HFFc6 (cell line): ENCODE measurements at places on chromosomes 12 and 14.

- DNase-seq = peak; percentile 4
Observed at GRCh38 chr14:95597784-95598211, 62.9 kb downstream of the GLRX5 start.

DNA sequence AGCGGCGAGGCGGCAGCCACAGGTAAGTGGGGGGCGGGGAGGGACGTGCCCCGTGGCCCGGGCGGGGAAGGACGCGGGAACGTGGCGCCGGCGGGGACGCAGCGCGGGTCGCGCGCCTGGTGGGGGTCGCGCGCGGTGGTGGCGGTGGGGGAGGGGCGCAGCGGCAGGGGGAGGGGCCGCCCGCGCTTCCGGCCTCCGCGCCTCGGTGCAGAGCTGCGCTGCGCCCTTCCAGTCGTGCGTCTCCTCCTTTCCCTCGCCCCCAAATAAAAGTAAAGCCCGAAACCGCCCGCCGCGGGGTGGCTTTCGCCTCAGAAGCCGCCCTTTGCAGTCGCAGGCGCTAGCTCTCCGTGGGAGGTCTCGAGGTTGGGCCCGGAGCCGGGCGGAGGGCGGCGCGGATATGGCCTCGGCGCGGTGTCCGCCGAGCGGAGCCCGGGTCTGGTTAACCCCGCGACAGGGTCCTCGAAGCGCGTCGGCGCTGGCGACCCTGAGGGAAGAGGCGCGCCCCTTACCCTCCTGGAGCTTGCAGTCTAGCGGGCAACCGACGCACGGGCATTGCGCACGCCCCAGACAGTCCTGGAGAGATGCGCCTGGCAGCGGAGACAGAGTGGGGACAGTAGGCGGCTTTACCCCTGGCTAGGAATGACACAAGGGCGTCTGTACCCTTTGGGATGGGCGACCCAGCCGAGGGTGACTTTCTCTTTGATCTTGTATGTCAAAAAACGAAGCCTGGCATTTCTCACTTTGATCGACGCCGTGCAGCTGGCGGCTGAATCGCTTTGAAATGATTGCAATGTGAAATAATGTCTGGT, 589 bp downstream of the ATF1 start:
- DNase-seq = peak; percentile 28

- DNase-seq = no peak
Observed at GRCh38 chr12:116336542-116337065, 59.1 kb upstream of the MED13L start.

DNA sequence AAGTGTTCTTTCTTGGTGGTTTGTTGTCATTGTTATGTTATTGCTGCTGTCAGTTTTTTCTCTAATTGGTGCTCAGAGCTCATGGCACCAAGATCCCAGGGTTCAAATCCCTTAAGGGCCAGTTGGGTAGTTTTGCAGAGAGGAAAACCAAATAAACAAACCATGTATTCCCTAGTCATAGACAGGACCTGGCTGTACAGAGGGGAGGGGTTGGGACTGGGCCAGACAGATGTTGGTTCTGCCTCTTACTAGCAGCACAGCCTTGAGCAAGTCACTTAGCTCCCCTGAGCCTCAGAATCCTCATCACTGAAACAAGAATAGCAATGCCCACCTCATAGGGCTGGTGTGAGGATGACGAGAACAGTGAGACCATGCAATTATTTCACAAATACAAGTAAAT, 53.4 kb downstream of the LTBP2 start:
- DNase-seq = no peak

- no peak for DNase-seq
Observed at GRCh38 chr12:70040141-70040540, 203.1 kb upstream of the CNOT2 start.

DNA sequence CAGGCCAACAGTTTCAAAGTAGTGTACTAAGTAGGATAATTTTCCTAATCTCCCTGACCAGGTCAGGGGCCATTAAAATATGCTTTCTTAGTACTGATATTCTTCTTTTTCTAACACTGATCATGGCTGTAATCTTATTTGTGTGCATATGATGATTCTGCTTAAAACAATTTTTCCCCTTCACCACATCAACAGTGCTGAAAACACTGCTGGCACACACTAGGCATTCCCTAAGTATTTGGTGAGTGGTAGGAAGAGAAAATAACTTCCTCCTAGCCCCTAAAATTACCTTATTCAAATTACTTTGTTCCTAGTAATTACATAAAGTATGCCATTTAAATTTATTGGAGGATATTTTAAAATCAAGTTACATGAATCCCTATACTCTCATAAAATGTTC, 49.9 kb upstream of the BBS10 start:
- no peak for DNase-seq

DNA sequence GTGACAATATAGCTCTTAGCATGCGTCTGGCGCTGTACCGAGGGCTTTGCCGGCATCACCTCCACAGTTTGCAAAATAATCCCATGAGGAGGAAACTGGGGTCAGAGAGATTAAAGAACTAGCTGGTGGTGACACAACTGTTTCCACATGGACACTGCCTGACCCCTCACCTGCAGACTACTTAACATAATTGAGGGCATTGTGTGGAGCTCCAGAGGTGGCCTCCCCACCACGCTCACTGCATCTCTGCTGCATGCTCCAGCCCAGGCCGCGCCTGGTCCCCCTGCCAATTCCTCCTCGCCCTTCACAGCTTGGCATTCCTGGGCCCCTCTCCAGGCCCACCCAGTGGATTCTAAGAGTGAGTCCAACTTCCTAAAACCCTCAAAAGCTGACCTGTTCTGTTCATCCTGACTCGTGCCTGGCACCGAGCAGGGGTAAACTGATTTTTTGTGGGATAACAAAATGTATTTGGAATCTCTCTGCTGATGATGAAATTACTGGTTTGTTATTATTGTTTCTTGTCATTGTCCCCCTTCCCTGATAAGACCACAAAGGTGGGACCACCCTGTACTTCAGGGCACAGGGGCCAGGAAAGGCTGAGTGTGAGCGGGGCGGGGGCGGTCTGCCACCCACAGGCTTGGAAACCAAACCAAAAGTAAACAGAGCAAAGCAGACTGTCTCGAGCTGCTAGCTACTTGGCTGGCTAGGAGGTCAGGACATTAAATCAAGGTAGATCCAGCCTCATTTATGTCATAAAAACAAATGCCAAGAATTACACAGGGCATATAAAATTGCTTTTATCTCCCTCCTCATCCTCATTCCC, 40.6 kb downstream of the CHGA start:
- DNase-seq = no peak

- no peak for DNase-seq
Observed at GRCh38 chr14:95725685-95726336, 11.9 kb upstream of the TCL1A start.

DNA sequence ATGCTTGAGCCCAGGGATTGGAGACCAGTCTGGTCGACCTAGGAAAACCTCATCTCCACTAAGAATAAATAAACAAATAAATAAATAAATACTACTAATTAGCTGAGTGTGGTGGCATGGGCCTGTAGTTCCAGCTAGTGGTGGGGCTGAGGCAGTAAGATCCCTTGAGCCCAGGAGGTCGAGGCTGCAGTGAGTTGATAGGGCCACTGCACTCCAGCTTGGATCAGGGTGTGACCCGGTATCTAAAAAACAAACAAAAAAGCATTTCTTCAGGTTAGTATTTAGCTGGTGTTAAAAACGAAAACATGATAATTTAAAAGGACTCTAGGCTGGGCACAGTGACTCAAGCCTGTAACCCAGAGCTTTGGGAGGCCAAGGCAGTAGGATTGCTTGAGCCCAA, 1.2 kb upstream of the FGD4 start:
- DNase-seq = no peak

DNA sequence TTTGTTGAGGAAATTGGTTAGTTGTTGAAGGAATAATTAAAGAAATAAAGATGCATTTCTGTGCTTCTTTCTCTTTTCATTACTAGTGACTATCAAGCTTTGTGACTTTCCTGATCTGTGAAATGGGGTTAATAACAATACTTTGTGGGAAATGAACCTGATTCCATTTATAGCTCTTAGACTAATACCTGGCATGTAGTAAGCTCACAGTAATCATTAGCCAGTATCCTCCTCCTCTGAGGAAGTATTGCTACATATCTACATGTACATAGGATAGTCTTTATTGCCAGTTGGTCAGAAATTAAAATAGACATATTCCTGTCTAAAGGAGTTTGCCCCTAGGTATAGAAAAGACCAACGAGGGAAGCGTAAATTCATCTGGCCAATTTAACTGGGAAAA, 1.8 kb upstream of the CCDC198 start:
- DNase-seq = no peak

DNA sequence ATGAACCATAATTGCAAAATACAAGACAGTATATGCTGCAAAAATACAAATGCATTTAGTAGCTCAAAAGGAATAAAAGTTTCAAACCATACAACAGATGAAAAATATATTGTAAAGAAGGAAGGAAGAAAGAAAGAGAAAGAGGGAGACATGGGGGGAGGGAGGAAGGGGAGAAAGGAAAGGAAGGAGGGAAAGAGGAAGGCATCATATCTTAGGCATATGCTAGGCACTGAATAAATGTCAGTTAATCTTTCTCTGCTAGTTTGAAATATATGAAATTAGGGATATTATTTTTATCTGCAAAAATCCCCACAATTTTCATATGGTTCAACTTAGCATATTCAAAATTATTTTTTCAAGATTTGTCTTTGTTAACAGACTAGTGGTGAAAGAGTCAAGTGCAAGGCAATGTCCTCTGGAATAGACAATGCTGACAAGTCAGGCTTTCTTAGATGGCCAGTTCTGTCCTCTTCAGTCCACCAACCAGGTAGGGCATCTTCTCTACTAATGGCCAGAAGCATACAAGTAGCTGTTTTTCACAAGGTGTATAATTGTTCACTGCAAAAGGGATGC, 506.4 kb downstream of the PRKD1 start:
- DNase-seq = no peak

GRCh38 chr12:54049108-54049507, 4.5 kb upstream of the HOXC4 start:
- no peak for DNase-seq

- peak; percentile 6 for DNase-seq
Observed at GRCh38 chr14:46344327-46344937, 307.1 kb downstream of the RPL10L start.

- no peak for DNase-seq
Observed at GRCh38 chr14:92582706-92583452, 69.3 kb downstream of the RIN3 start.

DNA sequence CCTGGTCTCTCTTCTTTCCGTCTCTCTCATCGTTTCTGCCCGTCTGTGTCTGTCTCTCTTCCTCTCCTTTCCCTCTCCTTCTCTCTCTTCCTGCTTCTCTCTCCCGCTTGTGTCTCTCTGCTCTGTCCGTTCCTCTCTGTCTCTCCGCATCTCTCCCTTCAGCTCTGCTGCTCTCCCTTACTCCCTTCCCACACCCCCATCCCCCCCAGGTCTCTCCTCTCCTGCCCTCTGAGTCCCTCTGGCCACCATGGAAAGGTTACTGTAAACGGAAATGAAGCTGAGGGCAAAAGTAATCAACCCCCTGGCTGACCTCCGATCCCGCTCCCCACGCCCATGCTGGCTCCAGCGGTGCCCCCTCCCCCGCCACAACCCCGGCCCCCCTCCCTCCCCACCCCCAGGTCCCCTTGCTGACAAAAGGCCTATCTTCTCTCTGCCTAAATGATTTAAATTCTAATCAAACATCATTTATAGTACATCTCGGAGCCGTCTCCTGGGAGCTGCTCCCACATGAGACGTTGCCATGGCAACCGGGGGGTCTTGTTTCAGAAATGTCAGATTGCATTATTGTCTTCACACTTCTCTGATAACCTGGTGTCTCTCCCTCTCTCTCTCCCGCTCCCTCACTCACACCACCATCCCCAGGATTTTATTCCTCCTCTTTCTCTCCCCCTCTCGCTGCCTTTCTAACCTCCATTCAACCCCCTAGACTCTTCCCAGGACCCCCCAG, 203.8 kb downstream of the RBM19 start:
- no peak for DNase-seq

DNA sequence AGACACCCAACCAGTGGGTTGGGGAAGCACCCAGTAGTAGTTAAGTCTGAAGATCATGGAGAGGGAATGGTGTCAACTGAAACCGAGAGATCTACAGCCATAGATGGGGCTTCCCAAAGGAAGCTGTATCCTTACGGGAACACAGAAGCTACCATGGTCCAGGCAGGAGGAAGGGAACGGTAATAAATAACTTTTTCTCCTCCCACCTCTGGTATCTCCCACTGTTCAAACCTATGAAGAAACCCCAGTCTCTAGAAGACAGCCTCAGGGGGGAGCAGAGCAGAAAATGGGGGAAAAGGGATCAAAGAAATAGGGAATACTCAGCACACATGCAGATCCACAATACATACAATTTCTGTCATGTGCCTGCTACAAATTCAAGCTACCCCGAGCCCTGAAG, 33.4 kb downstream of the ZNF605 start:
- no peak for DNase-seq

- no peak for DNase-seq
Observed at GRCh38 chr14:69661194-69661537, 49.8 kb downstream of the SUSD6 start.

- peak; percentile 65 for DNase-seq
Observed at GRCh38 chr14:75454963-75455546, 27.2 kb downstream of the JDP2 start.

- no peak for DNase-seq
Observed at GRCh38 chr12:69457433-69457832, 12.8 kb upstream of the FRS2 start.

DNA sequence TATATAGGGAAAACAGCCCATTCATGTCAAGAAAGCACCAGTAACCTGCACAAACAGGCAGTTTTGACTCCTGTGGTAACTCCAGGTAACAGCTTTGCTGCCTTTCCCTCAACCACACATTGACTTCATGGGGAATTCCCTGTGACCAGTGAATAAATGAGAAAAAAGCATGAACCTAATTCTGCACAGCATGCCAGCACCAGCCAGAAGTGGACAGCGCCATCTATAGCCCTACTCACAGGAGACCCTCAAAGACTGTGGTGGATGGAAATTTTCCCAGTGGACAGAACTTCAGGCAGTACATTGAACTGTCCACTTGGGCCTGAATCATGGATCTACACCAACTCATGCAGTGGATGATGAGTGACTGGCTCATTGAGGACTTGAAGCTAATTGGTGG, 152.1 kb downstream of the SLC8A3 start:
- no peak for DNase-seq

- DNase-seq = no peak
Observed at GRCh38 chr12:102509123-102509626, 28.8 kb upstream of the IGF1 start.

GRCh38 chr12:107779077-107779831, 4.8 kb downstream of the ASCL4 start:
- DNase-seq = no peak

DNA sequence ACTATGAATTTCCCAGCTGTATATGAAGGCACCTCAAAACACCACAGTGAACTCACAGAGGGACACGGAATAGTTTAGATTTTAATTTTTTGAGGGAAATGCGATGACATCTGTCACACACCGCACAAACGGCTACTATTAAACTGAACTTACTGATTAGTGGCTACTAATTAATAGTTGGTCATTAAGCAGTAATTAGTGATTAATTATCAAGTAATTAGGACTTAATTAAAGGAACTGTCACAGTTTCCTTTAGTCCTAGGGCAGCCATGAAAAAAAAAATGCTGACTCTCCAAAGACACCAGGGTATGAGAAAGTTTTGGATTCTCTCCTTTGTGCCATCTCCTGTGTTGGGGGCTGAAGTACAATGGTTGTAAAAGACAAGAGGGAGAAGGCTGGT, 2.9 kb downstream of the OAS1 start:
- DNase-seq = no peak
